ENCODE measurements at places on chromosomes 1 and 21.

DNA sequence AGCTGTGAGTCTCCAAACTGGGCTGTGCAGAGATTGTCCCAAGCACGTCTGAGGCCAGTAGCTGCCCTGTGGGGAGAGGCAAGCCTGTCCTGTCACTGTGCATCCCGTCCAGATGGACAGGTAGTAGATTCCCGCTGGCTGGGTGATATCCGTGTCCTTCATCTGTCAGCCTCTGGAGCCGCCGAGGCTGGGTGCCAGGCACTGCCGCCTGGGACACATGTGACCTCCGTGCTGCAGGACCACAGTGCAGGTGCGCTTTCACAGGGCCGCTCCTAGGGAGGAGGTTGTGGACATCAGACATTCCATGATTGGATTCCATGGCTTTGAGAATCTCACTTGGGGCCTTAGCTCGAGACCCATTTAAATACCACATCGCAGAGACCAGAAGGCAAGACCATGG lies 4.7 kb downstream of the PDXK start:
- no peak for DNase-seq

DNA sequence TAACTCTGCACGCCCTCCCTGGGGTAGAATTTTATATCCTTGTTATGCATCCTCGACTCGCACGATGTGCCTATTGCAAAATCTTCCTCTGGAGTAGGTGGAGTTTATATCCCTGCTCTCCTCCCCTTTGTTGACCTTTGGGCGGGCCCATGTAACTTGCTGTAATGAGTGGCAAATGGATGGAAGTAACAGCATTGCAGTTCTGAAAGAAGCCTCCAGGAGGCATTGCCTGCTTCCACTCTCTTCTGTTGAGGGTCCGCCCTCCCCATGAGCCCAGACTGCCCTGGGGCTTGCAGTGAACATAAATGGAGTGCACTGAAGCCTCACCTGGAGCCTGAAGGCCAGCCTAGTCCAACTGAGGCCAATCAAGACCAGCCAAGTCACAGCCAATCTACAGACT lies 62.2 kb upstream of the GRIK3 start:
- DNase-seq, result no peak

DNA sequence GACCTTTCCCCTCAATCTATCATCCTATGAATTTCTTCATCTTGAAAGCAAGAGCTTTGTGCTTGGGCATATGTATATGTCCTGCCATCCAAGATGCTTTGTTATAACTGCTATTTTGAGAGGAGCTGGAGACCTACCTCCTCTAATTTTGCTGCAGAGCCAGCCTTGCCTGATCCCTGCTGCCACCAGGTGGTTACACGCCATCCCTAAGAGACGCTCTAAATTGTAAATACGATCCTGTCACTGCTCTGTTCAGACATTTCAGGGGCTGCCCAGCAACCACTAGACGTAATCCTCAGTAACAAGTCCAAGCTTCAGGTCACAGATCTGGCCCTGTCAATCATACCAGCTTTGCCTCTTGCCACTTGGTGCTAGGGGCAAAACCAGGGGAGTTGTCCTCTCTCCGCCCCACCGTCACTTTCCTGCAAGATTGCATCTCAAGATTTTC lies 32.9 kb downstream of the GPA33 start:
- peak; percentile 46 for DNase-seq

GRCh38 chr1:225763716-225764548 lies 13.7 kb upstream of the SRP9 start:
- DNase-seq, result no peak

GRCh38 chr1:63780565-63780964 lies 6.7 kb downstream of the ROR1 start:
- DNase-seq, result no peak

DNA sequence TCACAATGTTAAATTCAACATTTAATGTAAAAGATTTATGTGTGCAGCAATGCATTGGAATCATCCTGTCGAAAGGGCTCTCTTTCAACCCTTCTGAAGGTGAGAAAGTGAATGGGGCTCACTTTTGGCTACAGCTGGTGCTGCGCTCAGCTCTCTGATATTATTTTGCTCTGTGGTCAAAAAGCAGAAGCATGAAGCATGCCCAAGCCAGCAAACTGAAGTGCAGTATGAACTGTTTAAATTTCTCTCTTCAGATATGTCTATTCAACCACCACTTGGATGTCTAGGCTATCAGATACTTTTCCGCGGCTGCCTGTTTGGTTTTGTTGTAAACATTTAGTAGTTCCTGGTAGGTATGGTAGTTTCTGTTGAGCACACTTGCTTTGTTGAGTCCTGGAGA lies 216.9 kb upstream of the TMPRSS15 start:
- DNase-seq, result no peak

Measured in nephron progenitor cell (in vitro differentiated cells).